CD4-positive, alpha-beta T cell treated with Interleukin-4 for 1 hour (primary cell): ENCODE measurements at places on chromosomes 7 and 10.

GRCh38 chr7:64574540-64575099, 11.7 kb upstream of the ZNF680 start:
- DNase-seq, result no peak

- no peak for DNase-seq
These were observed 436.8 kb upstream of the GALNT17 start for GRCh38 chr7:70694971-70695794.

DNA sequence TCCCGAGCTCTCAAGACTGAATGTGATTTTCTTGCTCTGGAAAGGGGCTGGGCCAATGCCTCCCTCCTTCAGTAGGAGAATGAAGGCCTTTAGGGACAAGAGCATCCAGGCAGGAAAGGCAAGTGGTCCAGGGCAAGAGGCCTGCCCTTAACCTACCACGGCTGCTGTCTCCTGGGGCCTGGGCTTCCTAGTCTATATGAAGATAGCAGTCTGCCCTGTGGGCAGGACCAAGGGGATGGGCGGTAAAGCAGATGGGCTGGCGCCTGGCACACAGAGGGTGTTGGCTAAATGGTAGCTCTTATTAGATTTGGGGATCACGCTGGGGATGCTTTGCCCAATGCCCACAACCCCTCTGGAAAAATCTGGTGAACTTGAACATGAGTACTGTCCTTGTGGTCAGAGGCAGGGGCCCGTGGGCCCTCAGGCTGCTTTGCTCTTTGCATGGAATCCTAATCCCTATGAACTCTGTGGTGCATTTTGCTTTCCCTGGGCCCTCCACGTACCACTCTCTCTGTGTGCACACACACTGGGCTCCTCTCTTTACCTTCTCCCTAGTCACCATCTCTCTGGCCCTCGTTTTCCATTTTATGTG, 20.3 kb downstream of the CHAT start:
- DNase-seq, result no peak

GRCh38 chr10:35124540-35124939, 2.1 kb upstream of the CREM start:
- no peak for DNase-seq

- DNase-seq, result no peak
These were observed 3.3 kb upstream of the CNNM2 start for GRCh38 chr10:102914781-102915180.

GRCh38 chr7:40356871-40357709, 222.3 kb downstream of the SUGCT start:
- no peak for DNase-seq

DNA sequence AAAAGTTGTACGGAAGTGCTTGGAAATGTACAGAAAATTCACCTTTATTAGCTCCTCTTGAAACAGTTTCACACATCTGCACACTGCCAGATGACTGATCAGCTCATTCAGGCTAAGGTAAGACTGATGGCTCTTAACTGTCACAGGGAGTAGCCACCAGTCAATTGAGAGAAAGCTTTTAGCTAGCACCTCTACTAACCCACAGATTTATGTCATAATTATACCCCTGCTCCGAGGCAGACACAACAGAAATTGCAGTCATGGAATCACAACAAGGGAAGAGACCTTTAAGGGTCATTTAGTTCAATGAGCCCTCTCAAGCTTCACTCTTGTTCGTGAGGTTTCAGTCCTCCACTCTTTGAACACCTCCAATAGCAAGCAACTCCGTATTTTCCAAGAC, 235.4 kb downstream of the TRIL start:
- DNase-seq, result no peak

- no peak for DNase-seq
These were observed 14.6 kb upstream of the GPR26 start for GRCh38 chr10:123651421-123652047.

DNA sequence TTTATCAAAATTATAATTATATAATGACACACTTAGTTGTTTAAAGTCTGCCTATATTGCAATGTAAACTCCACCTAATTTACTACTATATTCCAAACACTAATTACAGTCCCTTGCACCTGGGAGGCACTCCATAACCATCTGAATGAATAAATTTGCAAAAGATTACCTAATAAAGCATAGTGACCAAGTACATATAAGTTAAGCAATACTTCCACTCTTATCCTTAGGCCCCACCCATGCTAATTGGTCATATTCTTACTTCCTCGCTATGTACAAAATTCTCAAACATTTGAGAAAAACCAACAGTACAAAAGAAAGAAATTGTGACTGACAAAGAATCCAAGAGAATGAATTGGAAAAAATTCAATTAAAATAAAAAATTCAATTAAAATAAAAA, 65.3 kb downstream of the ZFAND4 start:
- DNase-seq, result no peak

- no peak for DNase-seq
These were observed 125.0 kb downstream of the FOXP2 start for GRCh38 chr7:114539575-114539974.

DNA sequence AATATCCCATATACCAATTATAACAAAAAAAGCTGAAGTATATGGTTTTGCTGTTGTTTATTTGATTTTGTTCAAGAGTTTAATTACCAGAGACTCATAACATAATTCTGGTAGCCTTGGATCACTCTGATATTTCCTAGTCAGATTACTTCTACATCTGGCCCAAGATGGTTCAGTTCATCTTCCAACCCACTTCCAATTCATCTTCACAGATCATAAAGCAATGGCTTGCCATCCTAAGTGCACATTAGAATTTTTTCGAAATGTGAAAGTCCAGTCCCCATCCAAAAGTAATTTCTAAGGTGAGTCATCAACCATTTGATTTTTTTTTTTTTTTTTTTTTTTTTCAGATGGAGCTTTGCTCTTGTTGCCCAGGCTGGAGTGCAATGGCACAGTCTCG, 8.0 kb upstream of the HIBADH start:
- DNase-seq, result no peak

GRCh38 chr10:48195803-48196202, 78.7 kb downstream of the FRMPD2 start:
- no peak for DNase-seq

GRCh38 chr10:5604236-5604925, 62.0 kb downstream of the ASB13 start:
- no peak for DNase-seq

DNA sequence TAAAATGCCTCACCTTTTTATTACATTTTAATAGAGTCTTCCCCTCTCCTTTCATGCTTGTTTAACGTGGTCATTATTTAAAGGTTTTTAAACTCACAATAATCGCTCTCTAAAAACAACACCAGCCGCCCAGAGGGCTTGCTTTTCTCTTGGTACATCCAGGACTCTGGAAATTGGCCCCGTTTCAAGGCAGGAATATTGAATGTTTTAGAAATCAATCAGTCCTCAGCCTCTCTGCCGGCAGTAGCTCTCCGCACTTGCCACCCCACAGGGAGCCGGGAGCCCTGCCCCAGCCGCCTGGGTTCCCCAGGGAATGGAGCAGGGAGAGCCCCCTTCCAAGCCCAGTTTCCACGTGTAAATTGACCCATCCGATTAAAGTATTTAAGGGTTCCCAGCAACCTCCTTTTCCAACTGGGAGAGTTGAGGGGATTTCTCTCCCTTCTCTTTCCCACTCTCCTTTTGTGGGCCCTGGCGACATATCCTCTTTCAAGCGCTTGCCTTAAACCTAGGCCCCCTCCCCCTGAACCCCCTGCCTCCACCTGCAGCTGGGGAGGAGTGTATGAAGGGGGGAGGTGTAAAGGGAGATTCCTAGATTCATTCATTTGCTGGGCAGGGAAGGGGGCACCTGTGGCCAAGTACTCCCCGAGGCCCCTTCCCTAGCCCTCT, 1.9 kb downstream of the FGF8 start:
- no peak for DNase-seq

DNA sequence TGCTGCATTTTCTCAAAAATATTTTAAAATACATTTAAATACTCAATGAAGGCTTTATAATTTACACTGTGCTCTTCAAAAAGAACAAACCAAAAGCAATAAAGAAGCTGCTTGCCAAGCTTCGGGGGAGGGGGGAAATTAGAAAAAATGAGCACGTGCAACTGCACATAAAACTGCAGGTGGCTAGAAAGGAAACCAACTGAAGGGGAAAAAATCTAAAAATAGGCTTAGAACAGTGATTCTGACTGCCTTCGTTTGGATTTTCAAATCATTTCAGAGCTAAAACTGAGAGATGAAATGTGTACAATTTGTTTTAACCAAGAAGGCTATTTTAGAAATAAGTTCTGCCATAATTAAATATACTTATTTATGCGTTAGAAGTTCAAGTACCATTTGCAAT, 61.4 kb downstream of the ABI1 start:
- no peak for DNase-seq

DNA sequence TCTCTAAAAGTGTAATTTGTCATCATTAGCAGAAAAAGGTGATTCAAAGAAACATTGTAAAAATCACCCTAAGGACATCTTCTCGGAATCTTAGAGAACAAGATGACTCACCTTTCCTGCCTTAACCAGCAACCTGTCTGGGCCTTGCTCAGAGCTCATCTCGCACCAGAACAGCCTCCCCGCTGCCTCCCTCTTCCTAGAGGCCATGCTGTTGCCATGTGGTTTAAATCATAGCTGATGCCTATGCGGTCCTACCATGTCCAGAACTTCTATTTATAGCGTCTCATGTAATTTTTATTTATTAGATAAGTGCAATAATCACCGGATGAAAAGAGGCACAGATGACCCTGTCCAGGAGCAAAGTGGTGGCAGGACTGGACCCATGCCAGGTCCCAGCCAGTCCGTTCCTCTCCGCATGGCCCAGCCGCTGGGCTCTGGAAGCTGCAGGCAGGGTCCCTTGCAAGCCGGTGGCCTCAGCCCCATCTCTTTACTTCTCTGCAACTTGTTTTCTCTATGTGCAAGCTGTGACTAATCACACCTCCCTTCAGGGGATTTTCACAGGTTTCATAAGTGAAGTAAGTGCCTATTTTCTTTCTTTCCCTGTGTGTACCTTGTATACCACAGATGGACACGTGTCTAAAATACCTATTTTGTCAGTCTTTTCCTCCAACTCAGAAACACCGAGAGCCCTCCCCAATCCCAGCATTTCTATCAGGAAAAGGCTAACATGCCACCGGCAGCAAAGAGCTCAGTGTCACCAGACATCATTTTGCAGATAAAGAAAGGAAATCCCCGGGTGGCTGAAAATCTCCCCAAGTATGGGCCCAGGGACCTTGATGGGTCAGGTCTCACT, 27.1 kb downstream of the KLF6 start:
- DNase-seq, result peak; percentile 65

GRCh38 chr10:22319980-22320558, 830 bp upstream of the BMI1 start:
- DNase-seq, result no peak

- DNase-seq, result no peak
These were observed 40.6 kb upstream of the NPFFR1 start for GRCh38 chr10:70324339-70324861.

DNA sequence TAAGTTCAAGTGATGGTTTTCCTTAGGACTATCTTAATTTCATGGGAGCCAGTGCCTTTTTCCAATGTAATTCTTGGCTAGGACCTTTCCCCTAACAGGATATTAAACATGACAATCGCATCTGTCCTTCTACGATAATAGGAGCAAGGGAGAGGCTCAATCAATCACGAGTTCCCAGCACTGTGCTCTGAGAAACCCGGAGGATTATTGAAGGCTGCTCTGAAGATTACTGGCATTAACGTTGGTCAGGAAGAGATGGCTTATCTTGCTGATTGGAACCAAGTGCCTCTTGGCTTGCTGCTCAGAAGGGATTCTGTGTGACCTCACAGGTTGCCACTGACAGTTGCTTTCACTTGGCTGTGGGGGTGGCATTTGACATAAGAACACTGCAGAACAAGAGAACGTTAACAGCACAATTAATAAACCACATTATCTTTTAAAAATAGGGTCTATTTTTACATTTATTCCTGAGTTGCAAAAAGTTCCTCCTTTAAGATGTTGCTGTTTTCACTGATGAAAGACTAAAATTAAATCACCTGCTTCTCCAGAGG, 252.1 kb upstream of the TAC1 start:
- no peak for DNase-seq

DNA sequence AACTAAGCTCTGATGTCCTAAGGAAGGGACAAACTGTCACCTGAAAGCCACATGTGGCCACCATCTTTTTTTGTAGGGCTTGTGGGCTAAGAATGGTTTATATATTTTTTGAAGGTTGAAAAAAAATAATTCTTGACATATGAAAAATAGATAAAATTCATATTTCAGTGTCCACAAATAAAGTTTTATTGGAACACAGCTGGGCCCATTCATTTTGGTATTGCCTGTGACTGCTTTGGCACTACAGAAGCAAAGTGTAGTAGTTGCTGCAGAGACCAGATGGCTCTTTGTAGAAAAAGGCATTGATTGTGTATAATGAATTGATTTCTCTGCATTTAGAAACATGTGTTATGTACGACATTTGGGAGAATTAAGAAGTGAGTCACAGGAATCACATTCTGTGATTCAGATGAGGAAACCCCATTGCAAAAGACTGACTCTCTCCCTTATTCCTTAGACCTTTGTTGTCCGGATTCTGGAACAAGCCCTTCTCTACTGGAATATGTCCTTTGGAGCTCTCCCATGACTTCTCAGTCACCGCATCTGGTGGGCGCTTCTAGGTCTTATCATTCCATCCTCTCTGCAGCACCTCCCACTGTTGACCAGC, 438.7 kb downstream of the LRMDA start:
- no peak for DNase-seq

- DNase-seq, result no peak
These were observed 17.1 kb downstream of the AOC1 start for GRCh38 chr7:150869467-150869866.

- DNase-seq, result no peak
These were observed 12.5 kb downstream of the ADRA2A start for GRCh38 chr10:111089293-111089692.

DNA sequence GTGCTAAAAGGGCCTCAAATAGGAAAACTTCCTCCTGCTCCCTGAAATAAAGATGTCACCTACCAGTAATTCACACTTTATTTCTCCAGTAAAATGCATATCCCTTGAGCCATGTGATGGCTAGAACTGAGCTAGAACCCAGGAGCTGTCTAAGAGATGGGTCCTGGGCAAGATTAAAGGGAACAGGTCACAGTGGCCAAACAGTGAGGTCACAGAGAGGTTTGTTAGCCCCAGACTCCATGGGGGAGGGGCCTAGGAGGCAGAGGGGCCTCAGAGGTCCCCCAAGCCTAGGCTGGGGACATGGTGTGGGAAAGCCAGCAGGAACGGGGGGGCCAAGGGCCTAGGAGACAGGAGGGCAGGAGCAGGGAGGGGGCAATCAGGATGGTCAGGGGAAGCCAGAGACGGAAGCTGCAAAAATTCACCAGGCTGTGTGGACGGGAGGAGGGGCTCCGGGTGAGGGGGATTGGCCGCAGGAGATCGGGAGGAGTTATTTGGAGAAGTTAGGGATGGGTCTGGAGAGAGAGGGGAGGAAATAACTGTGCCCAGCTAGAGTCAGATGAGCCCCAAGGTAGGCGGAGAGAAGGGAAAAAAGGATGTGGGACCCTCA, 3.3 kb downstream of the FBXO24 start:
- DNase-seq, result no peak
